ENCODE measurements at places on chromosomes 7 and 10.
A peak's percentile ranks its signal among the peaks of the same experiment; 100 is the strongest.

GRCh38 chr7:31776616-31777015, 89.6 kb downstream of the PPP1R17 start:
- DNase-seq: peak; percentile 95

- DNase-seq: peak; percentile 74
Observed at GRCh38 chr7:32479574-32480200, 10.5 kb downstream of the LSM5 start.

DNA sequence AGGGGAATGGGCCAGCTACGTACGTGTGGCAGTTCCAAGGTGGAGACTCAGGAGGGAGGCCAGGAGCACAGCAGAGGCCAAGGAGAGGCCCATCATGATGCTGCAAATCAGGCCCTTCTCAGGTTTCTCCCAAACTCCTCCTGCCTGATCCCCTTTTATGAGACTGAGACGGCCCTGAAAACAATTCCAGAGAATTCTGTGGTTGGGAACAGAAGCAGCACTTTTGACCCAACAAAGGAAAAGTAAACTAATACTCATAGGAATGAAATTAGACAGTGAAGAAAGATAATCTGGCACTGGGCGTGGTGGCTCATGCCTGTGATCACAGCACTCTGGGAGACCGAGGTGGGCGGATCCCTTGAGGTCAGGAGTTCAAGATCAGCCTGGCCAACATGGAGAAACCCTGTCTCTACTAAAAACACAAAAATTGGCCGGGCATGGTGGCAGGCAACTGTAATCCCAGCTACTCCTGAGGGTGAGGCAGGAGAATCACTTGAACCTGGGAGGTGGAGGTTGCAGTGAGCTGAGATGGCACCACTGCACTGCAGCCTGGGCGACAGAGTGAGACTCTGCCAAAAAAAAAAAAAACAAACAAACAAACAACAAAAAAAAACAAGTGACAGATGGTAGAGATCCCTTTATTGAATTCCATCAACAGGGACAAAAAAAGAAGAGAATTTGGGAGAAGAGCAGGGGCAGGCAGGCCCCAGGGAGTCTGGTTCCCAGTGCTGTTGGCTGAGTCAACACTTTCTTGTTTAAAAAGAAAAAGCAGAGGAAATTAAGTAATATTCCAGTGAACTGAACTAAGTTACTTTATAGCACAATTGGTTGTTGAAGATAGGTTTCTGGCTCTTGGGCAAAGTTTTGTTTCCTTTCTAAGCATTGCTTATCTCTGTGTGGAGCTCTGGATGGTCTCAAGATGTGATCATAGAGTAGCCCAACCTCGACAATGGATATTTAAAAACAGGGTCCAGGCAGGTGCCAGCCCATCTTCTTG, at the start of gene CCL26:
CCL26 (minus strand) TSS at position 131 of the 997 bp plus-strand sequence; CDS start at position 96, 35 bp downstream.
- DNase-seq: peak; percentile 81

DNA sequence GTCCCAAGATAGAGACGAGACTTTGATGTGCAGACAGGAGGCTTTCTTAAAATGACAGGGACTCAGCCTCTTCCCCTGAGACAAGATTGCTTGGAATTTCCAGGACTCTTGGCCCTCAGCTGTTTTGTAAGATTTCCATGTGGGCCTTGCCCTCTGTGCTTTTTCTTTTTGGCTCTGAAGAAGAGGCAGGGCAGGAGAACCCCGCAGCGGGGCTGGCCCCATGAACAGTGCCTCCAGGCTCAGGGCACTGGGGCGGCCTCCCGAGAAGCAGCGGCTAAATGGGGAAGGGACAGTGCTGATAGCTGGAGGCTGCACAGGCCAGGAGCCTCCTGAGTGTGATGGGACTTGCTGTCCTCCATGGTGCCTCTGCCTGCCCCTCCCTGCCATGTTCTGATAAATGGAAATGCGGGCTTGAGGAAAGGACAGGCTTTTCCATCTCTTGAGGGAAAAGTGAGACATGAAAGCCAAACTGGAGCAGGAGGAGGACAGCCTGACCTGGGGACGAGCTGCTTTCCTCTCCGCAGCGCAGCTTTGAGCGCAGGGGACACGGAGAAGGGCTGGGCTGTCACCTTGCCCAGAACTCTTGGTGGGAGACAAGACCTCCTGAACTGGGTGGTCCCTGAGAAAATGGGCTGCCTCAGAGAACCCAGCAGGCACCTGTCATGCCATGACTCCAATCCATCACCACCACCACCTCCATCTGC, 12.1 kb downstream of the SAP25 start:
- no peak for DNase-seq

DNA sequence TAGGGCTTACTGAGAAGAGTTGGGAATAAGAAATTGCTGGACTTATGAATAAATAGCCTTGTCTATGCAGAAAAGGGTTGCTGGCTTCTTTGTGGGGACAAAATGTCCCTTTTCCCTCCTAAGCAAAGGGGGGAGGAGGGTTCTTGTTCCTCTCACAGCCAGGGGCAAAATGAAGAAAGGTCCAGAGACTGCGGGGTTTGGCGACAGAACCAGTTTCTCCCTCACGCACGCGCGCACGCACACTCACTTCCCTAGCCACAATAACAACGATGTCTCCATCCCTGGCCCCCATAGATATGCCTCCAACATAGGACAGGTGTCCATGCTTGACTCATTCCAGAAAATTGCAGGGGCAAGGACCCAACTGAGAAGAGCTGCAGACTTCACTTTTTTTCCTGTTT, 3.3 kb downstream of the ZMIZ1 start:
- no peak for DNase-seq

DNA sequence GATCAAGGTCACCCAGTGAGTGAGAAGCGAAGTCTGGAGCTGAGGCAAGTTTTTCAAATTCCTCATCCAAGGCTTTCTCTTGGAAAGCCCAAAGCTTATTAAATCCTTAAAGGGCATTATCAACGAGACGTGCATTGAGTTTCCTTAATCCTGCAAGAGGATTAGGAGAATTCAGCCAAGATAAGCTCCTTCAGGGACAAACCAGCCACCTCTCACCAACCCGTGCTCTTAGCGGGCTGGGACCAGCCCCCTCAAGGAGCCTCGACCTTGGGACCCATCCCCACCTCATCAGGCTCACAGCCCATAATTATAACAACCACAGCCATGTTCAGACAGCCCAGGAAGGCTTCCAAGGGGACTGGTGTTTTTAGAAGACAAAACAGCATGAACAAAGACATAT, 12.0 kb upstream of the SLC29A4 start:
- DNase-seq: no peak

DNA sequence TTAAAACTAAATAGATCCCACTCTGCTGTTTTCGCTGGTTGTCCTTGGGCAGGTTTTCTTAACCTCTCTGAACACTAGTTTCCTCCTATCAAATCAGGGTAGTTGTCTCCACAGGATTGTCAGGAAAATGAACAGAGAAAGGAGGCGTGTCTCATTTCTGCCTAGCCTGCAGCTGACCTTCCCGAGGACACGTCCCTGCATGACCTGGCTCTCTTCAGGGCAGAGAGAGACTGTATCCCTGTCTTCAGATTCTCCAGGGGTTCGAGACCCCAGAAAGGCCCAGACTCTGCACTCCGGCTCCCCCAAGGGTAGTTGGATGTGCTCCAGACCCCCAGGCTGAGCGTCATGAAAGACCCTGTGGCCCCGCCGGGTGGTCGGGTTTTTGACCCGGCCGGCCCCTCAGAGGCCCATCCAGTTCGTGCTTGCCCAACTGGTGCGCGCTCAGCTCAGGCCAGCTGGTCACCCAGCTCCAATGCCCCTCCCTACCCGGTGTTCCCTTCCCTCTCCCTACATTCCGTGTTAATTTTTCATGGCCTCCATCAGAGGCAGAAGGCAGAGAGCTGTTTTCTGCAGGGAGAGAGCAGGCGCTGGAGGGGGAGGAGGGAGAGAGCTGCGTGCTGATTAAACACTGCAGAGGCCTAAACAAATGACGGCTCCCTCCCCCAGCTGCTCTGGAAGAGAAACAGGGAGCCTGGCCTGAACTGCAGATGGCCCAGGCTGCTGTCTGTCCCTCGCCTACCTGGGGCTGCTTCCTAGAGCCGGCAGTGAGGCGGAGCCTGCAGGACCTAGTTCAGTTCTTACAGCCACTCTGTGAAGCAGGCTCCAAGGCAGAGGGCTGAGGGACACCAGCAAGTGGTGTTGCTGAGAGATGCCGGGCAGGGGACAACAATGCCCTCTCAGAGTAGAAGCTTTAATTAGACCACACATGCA, 86.2 kb upstream of the PPIF start:
- DNase-seq: no peak
